ENCODE measurements at places on chromosomes 7 and 10.
A peak's percentile ranks its signal among the peaks of the same experiment; 100 is the strongest.

DNA sequence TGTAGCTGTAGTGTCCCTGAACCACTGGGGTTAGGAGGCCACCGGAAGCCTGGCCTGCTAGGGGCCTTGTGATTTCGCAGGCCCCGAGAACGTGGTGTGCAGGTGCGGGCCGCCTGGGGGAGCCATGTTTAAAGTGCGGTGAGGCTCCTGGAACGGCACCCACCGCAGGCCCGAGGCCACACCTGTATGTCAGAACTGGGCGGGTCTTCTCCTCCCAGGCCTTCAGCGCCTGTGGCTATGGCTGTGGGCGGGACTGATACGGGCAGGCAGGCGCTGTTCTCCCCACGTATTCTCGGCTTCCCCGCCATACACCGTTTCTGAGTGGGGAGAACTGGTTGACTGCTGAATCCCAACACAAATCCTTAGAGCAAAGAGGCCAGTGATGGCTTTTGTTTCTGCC lies 74.8 kb downstream of the DNAJB6 start:
- no peak for DNase-seq

DNA sequence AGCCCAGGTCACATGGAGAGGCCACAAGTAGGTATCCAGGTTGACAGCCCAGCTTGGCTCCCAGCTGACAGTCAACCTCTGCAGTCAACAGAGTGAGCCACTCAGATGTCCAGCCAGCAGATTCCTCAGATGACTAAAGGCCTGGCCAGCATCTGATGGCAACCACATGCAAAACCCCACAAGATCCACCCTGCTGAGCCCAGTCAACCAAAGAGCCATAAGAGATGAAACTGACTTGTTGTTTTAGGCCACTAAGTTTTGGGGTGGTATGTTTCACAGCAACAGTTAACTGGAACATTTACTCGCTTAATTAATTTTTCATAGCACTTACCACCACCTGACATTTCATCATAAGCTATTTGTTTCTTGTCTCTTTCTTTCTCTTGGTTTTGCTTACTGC lies 107.3 kb upstream of the KDM7A start:
- no peak for DNase-seq

- DNase-seq, result no peak
These were observed 49.6 kb downstream of the PDE1C start for GRCh38 chr7:32020551-32021159.

DNA sequence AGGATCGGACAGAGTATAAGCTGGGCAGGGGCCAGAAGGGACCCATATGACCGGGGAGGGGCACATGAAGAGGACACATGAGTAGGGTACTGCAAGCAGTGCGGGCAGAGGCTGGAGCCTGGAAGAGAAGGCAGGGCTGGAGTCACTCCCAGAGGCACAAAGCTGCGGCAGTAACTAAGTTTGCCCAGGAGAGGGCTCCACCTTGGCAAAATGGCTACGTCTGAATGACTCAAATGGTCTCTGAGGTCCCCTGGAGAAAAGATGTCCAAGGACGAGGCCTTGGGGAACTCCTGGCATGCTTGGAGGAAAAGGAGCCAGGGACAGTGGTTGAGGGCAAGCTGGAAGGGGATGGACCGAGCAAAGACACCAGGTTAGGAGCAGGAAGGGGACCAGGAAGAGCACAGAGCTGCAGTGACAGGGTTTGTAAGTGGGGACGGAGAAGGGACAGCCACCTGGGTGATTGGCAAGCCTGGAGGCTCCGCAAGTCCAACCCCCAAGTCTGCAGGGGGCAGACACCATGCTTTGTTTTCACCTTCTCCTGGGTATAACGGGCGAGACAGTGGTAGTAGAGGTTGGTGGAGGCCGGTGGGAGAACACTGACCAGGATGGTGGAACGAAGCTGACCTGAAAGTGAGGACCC lies 43.1 kb upstream of the LBX1 start:
- peak; percentile 75 for DNase-seq

GRCh38 chr10:52226197-52226847 lies 87.8 kb upstream of the DKK1 start:
- DNase-seq, result no peak

DNA sequence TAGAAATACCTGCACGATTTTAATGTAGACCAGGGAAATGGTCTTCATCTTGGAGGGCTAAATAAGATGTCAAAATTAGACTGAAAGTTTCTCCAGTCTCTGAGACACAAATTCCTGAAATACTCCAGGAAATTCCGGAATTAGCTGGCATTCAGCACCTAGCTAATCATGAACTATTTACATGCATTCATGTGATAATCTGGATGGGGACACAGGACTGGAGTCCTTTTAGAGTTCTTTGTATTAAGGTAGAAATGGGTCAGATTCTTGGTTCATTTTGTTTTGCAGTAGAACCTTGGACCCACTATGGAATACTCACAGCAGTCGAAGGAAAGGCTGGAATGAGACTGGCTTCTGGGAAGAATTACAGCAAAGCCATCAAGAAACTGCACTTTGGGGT lies 65.3 kb upstream of the MDFIC start:
- DNase-seq, result no peak

GRCh38 chr7:5494683-5495561 lies 71.3 kb upstream of the TNRC18 start:
- peak; percentile 88 for DNase-seq

DNA sequence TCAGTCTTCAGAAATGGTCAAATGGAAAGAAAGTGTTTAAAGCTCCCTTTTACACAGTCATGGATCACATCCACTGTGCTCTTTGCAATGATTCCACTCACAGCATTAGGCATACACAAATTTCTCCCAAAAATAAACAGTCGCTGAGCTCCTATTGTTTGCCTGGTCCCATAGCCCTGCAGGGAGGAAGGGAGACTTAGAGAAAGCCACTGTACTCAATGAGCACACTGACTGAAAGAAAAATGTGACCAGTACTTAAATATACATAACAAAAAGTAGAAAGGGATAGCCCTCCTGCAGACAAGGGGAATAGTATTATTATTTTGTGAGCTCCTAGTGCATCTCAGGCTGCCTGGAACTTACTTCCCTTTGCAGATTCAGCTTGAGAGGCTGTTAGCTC lies 853.2 kb downstream of the GRID1 start:
- no peak for DNase-seq

DNA sequence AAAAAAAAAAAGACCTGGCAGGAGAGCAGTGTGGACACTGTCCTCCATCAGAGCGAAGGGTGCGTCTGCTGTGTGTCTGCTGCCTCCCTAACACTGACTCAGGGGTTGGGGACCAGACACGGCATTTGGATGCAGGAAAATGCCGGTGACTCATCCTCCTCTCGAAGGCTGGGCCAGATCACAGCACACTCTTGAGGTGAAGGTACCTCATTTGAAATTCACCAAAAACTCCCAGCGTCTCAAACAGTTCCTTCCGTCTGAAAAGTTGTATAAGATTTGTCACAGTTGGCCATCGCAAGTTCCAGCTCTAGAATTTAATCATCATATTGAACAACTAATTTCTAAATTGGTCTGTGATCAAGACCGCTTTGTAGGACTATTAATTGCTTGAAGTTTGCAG lies 118.1 kb upstream of the LYZL2 start:
- DNase-seq, result no peak

GRCh38 chr10:108582387-108582786 lies 1340.9 kb downstream of the XPNPEP1 start:
- DNase-seq, result no peak

DNA sequence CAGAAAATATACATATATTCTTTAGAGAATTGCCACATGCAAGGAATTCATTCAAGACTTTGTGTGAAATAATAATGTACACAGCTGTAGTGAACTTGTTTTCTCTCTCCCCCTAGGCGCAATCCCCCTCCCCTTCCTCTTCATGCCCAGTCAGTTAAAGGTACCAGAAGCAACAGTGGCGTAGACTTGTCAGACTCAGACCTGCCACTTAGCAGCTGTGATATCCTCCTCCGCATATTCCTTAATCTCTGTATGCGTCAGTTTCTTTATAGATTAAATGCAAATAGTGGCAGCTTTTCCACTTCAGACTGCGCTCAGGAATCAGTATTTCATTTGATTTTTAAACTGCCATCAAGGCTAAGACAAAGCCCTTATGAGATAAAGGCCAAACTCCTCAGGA lies 364.0 kb downstream of the GFRA1 start:
- no peak for DNase-seq

GRCh38 chr7:28263622-28264271 lies 83.2 kb upstream of the JAZF1 start:
- no peak for DNase-seq

- DNase-seq, result no peak
These were observed 49.5 kb downstream of the WAPL start for GRCh38 chr10:86472061-86472460.
